Left renal pelvis (tissue), 4 donors: ENCODE measurements at places on chromosomes 6 and 20.

- no peak for DNase-seq
Observed at GRCh38 chr6:4008324-4009047, 70.5 kb downstream of the FAM217A start.

DNA sequence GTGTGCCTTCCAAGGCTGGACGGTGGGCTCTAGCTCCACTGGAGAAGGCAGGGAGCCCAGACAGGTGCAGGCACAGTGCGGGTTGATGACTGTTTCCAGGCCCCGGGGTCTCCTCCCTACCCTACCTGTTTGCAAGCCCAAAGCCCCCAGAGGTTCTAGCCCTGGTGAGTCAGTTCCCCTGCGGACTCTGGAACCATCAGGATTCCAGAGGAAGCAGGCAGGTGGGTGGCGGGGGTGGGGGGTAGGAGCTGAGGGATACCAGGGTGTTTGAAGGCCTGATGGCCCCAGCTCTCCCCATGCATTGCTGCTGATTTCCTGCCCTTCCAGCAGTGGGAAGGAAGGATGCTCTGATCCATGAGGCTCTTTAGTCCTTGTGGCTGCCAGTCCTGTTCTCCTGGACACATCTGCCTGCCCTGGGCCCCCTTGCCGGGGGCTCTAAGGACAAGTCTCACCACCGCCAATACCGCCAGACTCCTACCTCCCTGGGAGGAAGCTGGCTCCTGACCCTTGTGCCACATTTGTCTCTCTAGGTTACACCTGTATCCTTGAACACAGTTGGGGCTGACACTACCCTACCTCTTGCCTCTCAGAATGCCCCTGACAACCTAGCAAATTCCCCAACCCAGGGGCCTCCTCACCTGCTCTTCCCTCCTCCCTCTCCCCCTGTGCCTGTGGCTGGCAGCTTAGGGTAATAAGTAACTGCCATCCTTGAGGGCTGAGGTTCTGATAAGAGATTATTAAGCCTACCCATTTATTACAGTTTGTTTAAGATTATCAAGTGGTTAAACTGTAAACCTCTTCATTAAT is 21.7 kb downstream of the KCNK5 start:
- DNase-seq: no peak

- no peak for DNase-seq
Observed at GRCh38 chr6:16274483-16274882, 36.1 kb downstream of the GMPR start.

GRCh38 chr6:40999569-40999968 is 39.5 kb downstream of the UNC5CL start:
- no peak for DNase-seq

- DNase-seq: no peak
Observed at GRCh38 chr20:53071833-53072232, 99.7 kb downstream of the TSHZ2 start.

GRCh38 chr6:6439778-6440177 is 119.3 kb upstream of the F13A1 start:
- no peak for DNase-seq

- DNase-seq: peak; percentile 19
Observed at GRCh38 chr6:135044639-135045038, 10.0 kb downstream of the HBS1L start.

- DNase-seq: no peak
Observed at GRCh38 chr6:19325335-19325789, 511.8 kb upstream of the ID4 start.
